D721Med (cell line): ENCODE measurements at places on chromosomes 12 and 14.

DNA sequence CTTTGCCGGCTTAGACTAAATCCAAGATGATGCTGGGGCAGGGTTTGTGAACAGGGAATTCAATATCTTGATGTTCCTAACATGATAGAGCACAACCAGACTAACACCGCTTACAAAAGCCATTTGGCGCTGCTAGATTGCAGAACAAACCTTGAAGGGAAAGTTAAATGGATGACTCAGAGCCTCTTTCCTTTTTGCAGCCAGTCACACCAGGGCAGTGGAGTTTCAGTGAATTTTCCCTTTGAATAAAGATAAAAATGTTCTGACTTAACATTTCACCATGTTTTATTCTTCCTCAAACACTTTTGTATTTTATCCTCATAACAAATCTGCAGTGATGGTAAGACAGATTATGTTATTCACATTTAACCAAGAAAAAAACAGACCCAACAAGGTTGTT lies 47.3 kb downstream of the PDE6H start:
- no peak for DNase-seq

- DNase-seq: no peak
Measured at GRCh38 chr14:97070259-97070658, 273.1 kb downstream of the VRK1 start.

- DNase-seq: no peak
Measured at GRCh38 chr12:3179731-3180130, 102.6 kb downstream of the TSPAN9 start.

DNA sequence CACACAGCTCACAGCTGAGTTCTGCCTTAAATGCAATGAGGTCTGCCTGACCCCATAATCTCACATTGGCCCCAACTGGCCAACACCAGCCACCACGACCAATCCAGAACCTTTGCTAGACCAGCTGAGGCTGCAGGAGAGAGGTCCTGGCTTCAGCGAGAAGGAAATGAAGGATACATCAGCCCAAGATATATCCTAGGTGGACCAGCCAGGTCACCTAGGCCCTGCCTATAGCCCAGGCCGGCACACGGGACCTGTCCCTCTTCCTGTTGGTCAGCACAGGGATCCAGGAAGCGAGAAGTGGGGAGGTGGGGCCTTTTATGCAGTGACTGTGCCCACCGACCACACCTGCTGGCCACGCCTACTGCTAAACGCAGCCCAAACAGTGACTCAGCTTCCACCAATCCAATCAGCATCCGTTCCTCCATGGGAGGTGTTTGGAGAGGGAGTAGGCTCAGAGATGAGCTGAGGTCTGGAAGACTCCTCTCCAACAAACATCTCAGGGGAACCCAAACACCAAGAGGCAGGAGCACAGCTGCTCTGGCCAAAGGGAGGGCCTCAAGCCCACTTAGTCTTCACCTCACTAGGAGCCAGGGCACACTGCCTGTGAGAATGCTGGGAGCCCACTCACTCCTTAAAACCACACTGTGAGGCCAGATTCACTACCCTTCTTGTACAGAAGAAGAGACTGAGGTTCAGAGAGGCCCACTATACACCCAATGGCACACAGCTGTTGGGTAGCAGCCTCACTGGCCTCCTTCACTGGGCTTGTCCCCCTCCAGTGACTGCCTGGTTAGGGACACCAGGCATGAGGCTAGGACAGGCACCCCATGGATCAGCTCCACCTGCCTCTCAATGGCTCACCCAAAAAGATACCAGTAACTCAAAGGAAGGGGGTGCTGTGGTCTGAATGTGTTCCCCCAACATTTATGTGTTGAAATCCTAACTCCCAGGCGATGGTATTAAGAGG lies 51.3 kb upstream of the PPP2R5C start:
- DNase-seq: no peak

DNA sequence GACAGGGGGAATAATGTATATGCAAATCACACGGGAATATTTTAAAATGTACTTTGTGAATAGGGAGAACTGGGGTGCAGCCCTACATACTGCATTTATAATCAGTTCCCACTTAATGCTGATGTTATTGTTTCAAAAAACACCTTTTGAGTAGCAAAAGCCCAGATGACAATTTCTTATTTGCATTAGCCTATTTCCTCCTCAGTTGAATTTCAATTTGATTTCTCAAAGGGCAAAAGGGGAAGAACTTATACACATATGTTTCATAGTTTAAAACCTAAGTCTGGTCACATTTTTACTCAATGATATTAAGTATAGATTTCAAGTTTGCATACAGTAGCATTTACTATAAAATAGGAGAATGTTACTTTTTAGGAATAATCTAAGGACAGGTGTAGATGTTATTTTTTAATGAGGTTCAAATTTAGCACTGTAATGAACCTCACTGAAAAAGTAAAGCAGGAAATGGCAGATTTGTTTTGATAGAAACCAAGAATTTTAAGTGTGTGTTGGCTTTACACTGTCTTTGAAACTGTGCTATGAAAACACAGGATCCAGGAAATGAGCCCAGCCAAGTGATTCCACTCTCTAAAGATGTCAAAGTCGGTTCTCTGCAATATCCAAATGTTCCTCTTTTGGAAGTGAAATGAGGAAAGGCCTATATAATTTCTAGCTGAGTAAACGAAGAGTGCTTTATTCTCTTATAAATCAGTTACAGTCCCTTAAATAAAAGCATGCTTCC lies 367.4 kb downstream of the BTG1 start:
- no peak for DNase-seq
